ENCODE measurements at places on chromosomes 13 and 19.

DNA sequence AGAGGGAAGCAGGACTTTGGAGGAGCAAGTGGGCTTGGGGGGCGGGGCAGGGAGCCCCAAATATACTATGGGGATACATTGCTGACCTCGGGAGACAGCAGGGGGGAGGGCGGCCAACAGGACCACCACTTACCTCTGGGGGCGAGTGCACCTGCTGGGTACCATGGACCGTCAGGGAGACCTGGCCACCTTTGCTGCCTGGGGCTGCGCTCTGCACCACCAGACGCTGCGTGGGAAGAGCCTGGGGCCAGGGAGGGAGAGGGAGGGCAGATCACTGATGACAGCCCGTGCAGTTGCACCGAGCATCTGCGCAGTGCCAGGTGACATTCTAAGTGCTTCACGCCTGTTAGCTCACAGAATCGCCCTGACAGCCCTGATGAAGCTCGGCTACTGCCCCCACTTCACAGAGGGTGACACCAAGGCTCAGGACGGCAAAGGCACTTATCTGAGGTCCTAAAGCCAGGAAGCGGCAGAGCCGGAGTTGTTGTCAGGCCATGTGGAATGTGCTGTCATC is 24.1 kb downstream of the RFX1 start:
- no peak for DNase-seq

GRCh38 chr13:105153611-105154010 is 1381.9 kb downstream of the EFNB2 start:
- no peak for DNase-seq

- no peak for DNase-seq
Measured at GRCh38 chr19:37988758-37989635, 82.0 kb downstream of the SIPA1L3 start.

DNA sequence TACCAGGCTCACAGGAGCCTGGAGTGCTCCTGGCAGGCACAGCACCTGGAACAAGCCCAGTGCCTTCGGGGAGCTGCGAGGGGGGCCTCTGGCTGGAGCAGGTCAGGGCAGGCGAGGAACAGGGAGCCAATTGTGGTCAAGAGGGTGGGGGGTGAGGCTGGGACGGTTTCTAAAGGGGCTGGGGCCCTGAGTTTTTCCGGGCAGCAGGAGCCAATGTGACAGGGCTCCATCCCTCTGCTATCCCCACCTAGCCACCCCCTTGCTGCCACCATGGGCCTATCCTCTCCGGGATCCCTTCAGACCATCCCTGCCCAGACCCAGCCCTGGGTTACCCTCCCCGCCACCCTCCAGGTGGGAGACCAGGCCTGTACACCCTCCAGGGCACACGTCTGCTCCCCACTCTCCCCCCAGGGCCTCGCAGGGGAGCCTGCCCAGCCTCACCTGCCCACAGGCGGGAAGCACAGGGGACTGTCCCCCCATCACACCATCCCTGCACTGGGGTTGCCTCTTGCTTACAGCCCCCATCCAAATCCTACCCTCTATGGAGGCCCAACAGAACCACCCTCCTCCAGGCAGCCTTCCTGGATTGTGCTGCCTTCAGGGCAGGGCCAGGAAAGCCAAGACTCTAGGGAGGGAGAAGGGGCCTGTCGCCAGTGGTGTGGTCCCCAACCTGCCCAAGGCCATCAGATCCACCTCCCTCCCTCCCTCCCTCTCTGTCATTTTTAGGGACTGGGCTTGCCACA is 121.0 kb downstream of the URI1 start:
- DNase-seq = no peak

DNA sequence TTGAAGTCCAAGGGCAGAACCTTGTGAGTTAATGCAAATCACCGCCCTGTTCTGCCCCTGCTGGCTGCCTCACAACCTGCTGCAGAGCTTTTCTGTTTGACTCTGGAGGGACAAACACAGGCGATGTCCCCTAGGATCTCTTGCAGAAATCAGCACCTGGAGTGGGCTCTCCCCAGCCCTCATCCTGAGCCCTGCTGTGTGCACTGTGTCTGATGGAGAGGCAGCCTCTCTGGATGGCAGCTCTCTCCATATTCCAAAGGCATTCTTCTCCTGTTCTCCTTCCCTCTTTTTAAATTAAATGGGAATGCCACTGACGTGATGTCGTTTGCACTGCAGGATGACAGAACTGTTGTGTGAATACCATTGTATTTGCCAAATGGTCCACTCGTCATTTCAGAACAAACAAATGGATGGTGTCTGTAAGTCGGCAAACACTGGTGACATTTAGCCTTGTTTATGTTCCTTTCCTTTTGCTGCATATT is 184.1 kb downstream of the ZNF536 start:
- DNase-seq = no peak

DNA sequence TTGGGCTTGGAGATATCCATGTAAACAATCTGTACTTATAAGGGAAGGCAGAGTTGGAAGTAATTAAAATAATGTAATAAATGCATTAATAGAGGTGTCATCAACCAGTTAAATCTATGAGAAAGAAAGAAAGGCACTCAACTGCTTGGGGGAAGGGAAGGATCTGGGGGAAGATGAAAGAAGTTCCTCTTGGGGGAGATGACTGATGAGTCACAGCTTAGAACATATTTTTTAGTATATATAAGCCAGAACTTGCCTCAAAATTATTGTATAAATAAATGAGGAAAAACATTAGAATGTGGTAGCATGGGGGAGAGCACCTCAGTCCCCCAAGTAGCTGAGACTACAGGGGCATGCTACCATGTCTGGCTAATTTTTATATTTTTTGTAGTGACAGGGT is 205.8 kb downstream of the GGACT start:
- DNase-seq = no peak

DNA sequence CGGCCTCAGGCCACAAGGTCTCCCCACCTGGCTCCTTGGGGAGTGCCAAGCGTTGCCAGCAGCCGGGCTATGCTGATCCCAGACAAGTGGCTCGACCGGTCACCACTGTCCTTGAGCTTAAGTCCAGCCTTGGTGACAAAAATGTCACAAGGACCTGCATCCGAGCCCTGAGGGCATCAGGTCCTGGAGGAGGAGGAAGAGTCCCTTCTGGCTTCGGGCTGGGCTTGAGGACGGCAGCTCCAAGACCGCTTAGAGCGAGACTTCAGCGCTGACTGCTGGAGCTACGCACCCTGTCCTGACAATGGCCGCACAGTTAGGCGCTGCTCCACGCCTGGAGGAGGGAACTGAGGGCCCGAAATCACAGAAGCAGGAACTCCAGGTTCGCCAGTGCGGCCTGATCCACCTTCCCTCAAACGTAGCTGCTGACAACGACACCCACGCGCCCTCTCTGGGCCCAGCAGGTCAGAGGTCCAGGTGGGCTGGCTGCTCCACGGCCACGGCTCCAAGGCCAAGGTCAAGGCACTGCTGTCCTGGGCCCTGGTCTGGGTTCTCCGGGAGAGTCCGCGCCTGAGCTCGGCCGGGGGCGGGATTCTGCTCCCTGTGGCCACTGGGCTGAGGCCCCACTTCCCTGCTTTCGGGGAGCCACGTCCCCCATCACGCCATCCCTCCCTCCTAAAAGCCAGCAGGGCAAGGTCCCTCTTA is 7.0 kb downstream of the SBNO2 start:
- no peak for DNase-seq

GRCh38 chr19:33255781-33256180 is 30.1 kb upstream of the SLC7A10 start:
- no peak for DNase-seq

GRCh38 chr13:75804605-75805004 is 168.5 kb downstream of the LMO7 start:
- DNase-seq = no peak

- DNase-seq = no peak
Measured at GRCh38 chr13:20716951-20717350, 13.5 kb downstream of the IL17D start.

DNA sequence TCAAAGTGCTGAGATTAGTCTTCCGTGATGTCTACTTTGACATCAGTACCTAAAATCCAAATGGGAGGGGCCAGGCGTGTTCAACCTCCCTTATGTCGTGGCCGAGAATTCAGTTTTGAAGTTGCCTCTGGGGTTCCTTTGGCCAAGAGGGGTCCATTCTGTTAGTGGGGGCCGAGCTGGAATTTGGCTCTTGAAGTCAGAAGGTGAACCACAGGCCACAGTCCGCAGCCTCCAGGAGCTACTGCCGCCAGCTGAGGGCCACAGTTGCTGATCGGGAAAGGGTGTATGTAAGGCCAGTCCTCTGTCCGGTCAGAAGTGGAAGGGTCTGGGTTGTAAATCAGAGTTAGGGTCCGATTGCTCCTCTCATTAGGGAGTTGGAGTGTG is 31.0 kb downstream of the ATP11A start:
- no peak for DNase-seq

DNA sequence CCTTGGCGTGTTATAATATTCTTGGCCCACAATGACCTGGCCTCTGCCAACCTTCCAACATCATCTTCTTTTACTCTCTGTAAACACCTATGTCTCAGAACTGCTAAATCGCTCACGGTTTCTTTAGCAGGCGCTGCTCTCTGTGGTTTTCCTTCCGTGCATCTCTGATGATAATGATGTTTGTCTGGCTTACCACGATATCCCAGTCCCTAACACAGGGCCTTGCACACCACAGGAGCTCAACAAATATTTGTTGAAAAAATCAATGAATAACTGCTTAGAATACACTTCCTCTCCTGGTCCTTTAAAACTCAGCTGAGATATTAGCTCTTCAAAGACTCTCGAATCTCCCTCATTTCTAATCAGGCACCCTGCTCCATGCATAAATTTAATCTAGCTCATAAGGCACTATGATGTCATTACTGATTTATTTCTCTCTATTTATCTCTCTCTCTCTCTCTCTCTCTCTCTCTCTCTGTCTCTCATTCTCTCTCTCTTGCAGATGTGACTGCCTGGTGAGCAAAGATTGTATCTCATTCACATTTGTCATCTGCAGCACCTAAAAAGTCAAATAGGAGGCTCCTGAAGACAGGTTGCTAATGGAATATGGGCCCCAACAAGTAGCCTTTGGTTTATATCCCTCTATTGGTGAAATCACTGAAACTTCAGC is 206.4 kb downstream of the NHLRC3 start:
- no peak for DNase-seq

GRCh38 chr13:113781571-113781970 is 22.5 kb downstream of the TMEM255B start:
- no peak for DNase-seq

GRCh38 chr19:39995794-39996193 is 1.1 kb upstream of the ZNF546 start:
- DNase-seq = no peak

- DNase-seq = no peak
Measured at GRCh38 chr13:28049880-28050875, 50.2 kb downstream of the FLT3 start.

DNA sequence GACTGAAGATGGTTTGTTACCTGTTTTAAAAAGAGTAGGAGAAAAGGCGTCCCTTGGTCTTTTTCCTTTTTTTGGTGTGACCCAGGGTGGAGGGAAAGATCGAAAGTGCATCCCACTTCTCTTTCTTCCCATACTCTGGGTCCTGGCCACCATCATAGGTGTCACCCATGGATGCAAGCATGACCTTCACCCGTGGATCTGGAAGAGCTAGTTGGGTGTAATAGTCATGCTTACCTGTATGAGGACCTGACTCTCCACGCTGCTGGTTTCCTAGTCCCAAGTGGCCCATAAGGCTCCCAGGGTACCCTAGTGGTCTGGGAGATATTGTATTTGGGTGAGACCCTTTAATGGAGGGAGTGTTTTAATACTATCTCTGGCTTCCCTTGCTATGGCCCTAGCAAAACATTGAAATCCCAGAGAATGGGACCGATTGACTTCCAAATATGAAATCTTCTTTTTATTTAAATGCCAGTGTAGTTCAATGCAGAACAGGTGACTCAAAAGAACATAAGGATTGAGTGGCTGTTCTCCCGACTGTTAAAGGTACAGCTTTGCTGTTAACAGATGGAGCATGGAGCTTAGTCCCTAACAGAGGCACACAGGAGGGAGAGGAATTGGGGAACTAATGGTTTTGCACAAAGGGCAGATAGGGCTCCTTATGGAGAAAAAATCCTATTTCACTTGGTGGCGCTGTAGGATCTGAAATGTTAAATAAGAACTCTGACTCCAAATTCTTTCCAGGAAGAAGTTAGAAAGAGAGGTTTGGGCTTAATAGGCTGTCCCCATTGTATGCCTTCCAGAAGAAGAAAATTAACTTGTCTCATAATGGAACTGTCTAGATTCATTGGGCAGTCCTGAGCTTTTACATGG is 7.0 kb upstream of the ZNF550 start:
- no peak for DNase-seq

DNA sequence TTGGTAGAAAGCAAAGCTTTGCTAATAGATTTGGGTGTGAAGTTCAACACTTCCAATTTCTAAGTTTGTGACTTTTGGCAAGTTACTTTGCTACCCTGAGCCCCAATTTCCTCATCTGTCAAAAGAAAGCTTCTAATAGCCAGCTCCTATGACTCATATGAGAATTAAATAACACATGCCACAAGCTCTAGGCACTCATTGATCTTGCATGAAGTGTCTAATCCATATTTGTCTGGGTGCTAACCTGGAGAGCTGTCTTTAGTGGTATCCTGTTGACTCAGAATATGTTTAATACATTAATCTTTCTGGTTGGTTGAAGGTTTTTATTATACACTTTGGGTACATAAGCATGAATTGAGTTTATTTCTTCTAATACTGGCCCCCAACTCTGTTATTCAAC is 188.8 kb downstream of the POSTN start:
- DNase-seq = no peak
